NCI-H2081 (cell line): ENCODE measurements at places on chromosomes 13 and 19.
A peak's percentile ranks its signal among the peaks of the same experiment; 100 is the strongest.

GRCh38 chr19:38194061-38194701, 29.8 kb downstream of the DPF1 start:
- DNase-seq: peak; percentile 10

DNA sequence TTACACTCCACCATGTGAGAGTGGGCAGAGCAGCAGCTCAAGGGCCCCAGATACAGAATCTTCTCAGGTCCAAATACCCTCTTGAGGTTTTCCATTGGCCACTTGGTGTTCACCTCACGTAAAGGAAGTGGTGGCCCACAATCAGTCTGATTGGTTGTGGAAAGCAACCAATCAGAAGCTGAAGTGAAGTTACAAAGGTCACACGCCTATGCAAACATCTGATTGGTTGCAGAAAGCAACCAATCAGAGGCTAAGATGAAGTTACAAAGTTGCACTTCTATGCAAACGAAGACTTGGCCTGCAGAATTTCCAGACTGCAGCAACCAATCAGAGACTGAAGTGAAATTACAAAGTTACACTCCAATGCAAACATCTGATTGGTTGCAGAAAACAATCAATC, 14.3 kb upstream of the TM9SF2 start:
- DNase-seq: no peak

- no peak for DNase-seq
Measured at GRCh38 chr19:3514930-3515329, 8.8 kb downstream of the FZR1 start.

DNA sequence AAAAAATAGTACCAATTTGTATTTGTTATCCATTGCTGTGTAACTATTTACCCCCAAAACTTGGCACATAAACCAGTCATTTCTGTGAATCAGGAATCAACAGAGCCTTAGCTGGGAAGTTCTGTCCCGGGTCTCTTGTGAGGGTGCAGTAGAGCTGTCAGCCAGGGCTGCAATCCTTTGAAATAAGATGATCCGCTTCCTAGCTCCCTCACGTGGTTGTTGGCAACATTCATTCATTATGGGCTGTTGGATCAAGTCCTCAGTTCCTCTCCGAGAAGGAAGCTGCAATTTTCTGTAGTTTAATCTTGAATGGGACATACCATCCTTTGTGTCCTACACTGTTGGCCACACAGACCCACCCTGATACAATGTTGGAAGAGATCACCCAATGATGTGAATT, 277.2 kb downstream of the SUCLA2 start:
- no peak for DNase-seq

GRCh38 chr19:41089959-41090358, 1.7 kb downstream of the CYP2A13 start:
- no peak for DNase-seq
